ENCODE measurements at places on chromosomes 7 and 10. TPM values are rescaled to one million over a fixed set of nuclear protein-coding genes. Genes with fewer than 3 reads are reported as not detected.

GRCh38 chr7:35646289-35647023 is 48.5 kb downstream of the HERPUD2 start:
- H3K27me3 ChIP-seq, result no peaks in the 10 kb centered on the region
- DNase-seq, result peak; percentile 21
- no peak overlapping the region for H3K27ac ChIP-seq
- peaks cover 45% of the 10 kb centered on the region for H3K4me1 ChIP-seq
- no peaks in the 10 kb centered on the region for H3K36me3 ChIP-seq

GRCh38 chr10:22133749-22134624 is 83.8 kb downstream of the EBLN1 start:
- no peaks in the 10 kb centered on the region for H3K36me3 ChIP-seq
- H3K27me3 ChIP-seq, result no peaks in the 10 kb centered on the region
- no peak for DNase-seq
- no peak overlapping the region for H3K4me3 ChIP-seq

The EPDR1 gene
- 104 TPM for total RNA-seq

- no peaks in the 10 kb centered on the region for H3K36me3 ChIP-seq
- no peak overlapping the region for H3K27ac ChIP-seq
- no peaks in the 10 kb centered on the region for H3K27me3 ChIP-seq
- no peak overlapping the region for H3K4me3 ChIP-seq
- H3K4me1 ChIP-seq, result peaks cover 6% of the 10 kb centered on the region
- no peak for DNase-seq
Observed at GRCh38 chr10:26857991-26858706, 2.6 kb downstream of the ABI1 start.
